Hepatic stellate cell (primary cell): ENCODE measurements at places on chromosomes 11 and 22.

DNA sequence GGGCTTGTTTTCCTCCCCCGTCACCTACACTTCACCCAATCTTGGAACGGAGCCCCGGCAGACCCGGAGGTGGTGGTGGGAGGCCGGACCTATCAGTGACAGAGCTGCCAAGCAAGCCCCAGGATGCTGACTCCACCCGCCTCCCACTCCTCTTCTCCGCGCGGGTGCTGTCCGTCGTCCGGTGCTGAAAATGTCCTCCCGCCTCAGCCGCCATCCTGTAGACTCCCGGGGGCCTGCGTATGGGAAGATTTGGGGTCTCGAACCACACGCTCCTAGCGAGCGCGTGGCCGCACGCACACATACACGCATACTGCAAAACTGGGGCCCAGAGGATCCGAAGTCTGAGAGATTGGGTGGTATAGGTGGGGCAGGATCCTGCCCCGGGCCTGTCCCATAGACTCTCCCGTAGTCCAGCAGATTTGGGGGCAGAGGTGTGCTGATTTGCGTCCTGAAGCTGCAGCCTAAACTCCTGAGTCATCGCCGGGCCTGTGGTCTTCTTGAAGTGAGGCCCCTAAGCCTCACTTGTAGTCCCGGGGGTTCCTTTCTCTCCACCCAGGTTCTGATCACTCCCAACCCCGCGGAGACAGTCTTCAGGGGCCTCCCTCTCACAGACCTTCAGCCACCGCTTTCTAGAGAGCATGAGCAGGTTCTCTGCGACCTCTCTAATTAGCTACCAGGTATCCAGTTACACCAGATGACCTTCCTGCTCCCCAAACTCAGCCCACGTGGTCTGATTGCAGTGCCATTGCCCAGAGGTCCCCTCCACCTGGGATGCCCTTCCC is 796 bp upstream of the YIF1A start:
- peak; percentile 88 for DNase-seq

DNA sequence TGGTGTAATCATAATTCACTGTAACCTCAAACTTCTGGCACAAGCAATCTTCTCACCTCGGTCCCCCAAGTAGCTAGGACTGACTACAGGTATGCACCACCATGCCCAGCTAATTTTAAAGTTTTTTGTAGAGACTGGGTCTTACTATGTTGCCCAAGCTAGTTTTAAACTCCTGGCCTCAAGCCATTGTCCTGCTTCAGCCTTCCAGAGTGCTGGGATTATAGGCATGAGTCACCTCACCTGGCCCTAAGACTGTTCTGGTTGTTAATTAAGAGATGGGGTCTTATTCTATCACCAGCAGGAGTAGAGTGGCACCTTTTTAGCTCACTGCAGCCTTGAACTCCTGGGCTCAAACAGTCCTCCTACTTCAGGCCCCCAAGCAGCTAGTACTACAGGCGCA is 52.0 kb upstream of the DEPDC7 start:
- no peak for DNase-seq

DNA sequence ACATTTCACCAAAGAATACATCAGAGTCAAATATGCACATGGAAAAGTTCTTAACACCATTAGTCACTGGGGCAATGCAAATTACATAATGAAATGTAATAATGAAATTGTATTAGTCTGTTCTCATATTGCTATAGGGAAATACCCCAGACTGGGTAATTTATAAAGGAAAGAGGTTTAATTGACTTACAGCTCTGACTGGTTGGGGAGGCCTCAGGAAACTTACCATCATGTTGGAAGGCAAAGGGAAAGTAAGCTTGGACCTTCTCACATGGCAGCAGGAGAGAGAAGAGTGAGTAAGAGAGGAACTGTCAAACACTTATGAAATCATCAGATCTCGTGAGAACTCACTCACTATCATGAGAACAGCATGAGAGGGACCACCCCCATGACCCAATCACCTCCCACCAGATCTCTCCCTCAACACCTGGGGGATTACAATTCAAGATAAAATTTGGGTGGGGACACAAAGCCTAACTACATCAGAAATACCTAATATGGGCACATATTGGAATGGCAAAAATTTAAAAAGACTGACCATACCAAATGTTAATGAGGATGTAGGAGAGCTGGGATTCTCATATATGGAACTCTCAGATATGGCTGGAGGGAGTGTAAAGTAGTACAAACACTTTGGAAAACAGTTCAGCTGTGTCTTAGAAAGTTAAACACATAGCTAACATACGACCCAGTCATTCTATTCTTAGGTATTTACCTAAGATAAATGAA is 65.1 kb upstream of the CD44 start:
- DNase-seq, result no peak

- no peak for DNase-seq
Observed at GRCh38 chr22:49597428-49598039, 230.1 kb downstream of the BRD1 start.

- DNase-seq, result no peak
Observed at GRCh38 chr11:81870066-81870412, 863.6 kb downstream of the FAM181B start.
